Activated CD4-positive, CD25-positive, alpha-beta regulatory T cell treated with anti-CD3 and anti-CD28 coated beads, Interleukin-2, amount 50 U/mL, for 16 hours (primary cell): ENCODE measurements at places on chromosomes 4 and X.

DNA sequence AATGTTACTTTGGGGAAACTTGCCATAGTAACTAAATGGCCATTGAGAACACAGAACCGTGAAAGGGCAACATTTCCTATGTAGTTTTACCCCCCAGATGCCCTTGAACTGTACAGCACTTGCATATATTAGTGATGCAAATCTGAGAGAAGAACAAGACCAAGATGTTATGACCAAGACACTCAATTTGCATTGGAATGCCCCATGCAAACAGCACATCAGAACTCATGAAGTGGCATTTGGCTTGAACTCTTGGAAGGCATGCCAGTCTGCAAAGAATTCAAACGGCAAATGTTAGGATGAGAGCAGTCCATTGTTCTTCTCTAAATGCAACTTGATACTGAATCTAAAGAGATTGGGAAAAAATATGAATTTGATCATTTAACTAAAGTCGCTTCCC is 139.4 kb upstream of the CXorf66 start:
- DNase-seq, result no peak

- DNase-seq, result no peak
These were observed 126.8 kb downstream of the RTL3 start for GRCh38 chrX:78532363-78532762.

- no peak for DNase-seq
These were observed 12.8 kb downstream of the APLN start for GRCh38 chrX:129641941-129642340.

DNA sequence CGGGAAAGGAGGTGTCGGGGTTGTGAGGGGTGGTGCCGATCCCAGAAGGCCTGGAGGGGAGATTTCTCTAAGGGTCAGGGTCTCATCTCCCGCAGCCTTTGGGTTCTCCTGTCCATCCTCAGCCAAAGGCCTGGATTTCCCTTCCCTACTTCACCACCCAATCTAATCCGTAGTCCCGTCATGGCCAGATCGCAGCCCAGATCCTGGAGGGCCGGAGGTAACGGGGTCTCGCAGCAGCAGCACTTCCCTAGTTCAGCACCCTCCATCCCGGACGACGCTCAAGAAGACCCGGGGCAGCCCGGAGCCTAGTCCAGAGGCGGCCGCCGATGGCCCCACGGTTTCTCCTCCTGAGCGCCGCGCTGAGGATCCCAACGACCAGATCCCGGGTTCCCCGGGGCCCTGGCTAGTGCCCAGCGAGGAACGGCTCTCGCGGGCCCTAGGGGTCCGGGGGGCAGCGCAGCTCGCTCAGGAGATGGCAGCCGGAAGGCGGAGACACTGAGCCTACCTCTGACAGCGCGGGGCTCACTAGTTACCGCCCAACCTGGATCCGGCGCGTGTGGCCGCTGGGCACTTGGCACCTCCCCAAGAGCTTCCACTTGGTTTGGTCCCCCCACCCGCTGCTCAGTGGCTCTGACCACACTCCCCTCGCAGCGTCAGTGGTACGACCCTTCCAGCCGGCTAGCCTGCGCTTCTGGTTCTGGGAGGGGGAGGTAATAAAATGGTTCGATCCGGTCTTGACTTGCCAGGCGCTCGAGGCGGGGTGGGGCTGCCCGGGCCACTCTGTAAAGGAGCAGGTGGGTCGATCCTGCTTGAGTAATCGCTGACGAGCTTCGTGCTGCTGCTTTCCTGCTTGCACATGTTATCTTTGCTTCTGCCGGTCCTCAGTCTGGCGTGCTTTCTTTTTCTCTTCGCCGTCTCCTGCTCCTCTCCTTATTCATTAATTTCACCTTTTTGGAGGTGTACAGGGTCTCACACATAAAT is 3.6 kb downstream of the MAGIX start:
- DNase-seq, result peak; percentile 37

- DNase-seq, result no peak
These were observed 61.5 kb upstream of the EXOC1L start for GRCh38 chr4:55758066-55758465.

DNA sequence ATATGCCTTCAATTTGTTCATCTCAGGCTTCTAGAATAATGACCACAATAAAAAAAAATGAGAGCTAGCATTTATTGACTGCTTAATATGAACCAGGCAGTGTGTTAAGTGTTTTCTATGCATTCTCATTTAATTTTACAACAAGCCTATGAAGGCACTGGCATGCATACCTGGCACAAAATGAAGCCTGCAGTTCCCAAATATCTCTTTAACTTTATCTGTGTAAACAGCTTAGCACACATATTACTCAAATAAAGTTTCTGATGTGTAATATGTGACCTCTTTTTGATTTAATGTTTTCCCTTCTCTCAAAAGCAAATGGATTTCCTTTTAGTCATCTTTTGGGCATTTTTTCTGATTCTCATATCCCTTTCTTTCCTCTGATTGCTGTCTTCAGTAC is 671.8 kb downstream of the PCDH7 start:
- DNase-seq, result no peak

DNA sequence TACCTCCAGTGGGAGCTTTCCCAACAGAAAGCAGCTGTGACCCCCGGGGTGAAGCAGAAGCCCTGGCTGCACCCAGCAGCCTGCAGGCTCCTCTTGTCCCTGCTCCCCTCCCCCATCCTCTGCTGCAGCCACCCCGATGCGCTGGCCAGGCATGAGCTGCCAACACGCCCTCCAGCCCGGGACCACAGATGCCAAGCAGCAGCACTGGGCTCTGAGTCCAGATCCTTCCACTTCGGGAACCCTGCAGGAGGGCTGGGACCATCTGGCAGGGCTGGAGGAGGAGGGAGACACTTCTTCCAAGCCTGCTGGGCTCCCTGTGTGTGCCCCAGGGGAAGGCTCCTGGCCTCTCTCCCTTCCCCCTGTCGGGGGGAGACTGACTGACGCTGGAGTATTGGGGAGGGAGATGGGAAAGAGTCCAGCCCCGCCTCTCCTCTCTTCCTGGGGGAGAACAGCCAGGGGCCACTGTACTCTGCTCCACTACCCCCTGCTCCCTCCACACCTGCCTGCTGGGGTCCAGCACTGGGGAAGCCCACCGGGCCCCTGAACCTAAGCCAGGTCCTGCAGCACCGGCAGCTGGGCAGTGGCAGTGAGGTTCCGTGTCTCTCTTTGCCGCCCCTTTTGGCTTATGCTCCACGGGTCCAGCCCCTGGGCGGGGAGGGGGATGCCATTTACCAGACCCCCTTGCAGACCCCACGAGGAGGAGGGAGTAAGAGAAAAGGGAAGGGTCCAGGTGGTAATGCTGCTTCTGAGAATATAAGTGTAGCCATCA is 55.7 kb downstream of the PPP2R2C start:
- DNase-seq, result no peak

DNA sequence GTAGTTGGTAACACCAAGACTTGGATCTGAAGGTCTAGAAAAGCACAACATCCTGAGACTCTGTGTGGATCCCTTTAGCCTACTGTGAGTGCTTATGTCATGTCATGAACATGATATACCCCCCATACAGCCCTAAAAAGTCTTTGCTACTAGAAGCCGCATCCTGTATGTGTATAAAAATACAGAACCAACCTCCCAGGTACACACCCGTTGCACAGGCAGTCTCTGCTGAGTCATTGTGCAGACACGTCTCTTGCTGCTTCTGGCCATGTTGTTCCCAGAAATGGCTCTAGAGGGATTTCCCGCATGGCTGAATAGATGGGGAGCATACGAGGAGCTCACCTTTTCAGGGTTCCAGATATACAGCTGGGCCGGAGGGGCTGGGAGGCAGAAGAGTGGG is 93.3 kb downstream of the MAMLD1 start:
- no peak for DNase-seq

DNA sequence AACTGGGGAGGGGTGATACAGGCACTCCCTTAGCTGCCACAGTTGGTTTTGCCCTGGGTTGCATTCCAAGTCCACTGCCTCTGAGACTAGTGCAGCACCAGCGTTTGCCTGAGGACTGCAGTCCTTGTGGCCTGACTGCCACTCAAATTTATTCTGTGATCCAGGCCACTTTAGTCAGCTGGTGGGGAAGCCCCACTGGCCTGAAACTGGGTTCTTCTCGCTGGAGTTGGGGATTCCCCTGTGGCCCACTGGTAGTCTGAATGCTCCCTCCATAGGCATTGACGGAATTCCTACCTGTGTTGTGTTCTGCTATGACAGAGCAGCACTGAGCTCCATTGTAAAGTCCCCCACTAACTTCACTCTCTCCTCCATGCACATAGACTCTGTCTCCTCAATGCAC is 63.8 kb downstream of the PTPN13 start:
- DNase-seq, result no peak

DNA sequence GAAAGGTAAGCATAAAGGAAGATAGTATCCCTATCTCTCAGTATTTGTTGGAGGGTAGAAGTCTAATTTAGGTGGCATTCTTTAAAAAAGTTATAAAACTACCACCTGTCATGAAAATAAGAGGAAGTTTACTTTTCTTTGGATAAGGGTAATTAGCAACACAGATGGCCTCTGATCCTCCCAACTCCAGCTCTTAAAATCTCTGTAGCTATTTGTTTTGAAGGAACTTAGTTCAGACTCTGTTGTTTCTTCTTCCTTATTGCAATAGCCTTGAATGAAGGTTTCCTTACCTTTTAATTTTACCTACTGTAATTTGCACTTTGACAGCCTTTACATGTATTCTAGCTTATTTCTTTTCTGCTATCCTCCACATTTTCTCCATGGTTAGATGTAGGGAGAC is 1261.3 kb downstream of the RAPGEF2 start:
- no peak for DNase-seq

GRCh38 chr4:6161921-6162464 is 38.4 kb downstream of the JAKMIP1 start:
- no peak for DNase-seq

- no peak for DNase-seq
These were observed 74.0 kb upstream of the TBL1X start for GRCh38 chrX:9390693-9391368.

GRCh38 chr4:744212-744841 is 38.7 kb downstream of the PCGF3 start:
- DNase-seq, result no peak

DNA sequence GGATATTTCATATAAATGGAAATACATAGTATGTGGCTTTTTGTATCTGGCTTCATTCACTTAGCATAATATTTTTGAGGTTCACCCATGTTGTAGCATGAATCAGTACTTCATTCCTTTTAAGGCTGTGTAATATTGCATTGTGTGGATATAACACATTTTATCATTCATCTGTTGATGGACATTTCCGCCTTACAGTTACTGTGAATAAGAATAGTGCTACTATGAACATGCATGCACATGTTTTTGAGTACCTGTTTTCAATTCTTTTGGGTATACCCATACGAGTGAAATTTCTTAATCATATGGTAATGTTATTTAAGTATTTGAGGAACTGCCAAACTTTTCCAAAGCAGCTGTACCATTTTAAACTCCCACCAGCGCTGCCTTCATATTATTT is 539.6 kb upstream of the DIPK2B start:
- DNase-seq, result no peak

- DNase-seq, result no peak
These were observed 82.9 kb downstream of the PDLIM5 start for GRCh38 chr4:94534401-94535312.

GRCh38 chrX:68936126-68936525 is 107.3 kb downstream of the EFNB1 start:
- no peak for DNase-seq

- DNase-seq, result no peak
These were observed 201.5 kb downstream of the NWD2 start for GRCh38 chr4:37446016-37446415.
